ENCODE measurements at places on chromosomes 4 and X.

DNA sequence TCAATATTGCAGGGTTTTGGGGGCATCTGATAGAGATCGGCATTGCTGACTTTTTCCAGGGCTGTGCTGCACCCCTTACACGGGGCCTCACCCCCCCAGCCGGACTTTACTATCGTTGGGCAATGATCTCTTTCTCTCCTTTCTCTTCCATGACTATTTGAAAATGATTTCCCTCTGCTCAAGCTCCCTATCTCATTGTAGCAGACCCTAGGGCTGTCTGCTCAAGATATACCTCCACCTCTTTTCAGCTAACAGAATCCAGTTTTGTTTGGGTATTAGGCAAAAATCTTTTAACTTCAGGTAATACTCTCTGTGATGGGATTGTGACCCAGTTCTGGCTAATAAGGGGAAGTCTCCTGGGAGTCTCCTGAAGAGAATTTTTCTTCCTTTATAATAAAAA is 43.5 kb upstream of the ATP6AP2 start:
- DNase-seq = no peak

DNA sequence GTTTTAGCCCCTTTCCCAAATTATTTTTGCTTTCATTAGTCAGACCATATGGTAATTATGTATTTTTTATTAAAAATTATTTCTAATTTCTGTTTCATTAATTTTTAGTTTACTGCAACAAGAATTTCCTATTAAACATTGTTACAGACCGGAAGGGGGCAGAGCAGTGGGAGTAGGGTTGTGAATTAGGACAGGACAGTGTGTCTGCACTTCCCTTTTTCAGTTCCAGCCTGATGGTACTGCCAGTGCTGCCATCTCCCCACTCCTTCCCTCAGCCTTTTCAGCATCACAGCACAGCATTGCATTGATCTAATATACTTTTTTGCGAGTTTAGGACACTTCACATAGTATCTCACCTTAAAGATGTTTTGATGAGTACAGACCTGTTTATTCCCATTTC is 76.5 kb downstream of the STIM2 start:
- no peak for DNase-seq

GRCh38 chr4:56787380-56787779 is 34.1 kb downstream of the SPINK2 start:
- DNase-seq = peak; percentile 28

- no peak for DNase-seq
Measured at GRCh38 chrX:13023979-13024378, 20.4 kb downstream of the FAM9C start.

DNA sequence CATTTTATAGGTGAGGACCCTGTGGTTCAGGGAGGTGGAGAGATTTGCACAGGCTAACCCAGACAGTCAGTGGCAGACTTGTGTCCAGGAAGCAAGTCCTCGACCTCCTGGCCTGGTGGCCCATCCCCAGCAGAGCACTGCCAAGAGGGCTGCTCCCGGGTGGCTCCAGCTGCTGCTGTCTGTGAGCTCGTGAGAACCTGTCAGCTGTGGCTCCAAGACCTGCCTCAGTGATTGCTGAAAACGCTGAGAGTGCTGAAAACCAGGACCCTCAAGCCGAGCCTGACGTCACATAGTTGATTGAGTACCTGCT is 74.2 kb downstream of the RTL9 start:
- DNase-seq = no peak

- DNase-seq = no peak
Measured at GRCh38 chr4:74097631-74098426, 1.2 kb downstream of the CXCL2 start.

- DNase-seq = no peak
Measured at GRCh38 chr4:31784558-31784957, 1064.4 kb downstream of the PCDH7 start.

- no peak for DNase-seq
Measured at GRCh38 chr4:43754566-43754965, 694.0 kb downstream of the KCTD8 start.

GRCh38 chr4:61254406-61254805 is 54.3 kb downstream of the ADGRL3 start:
- no peak for DNase-seq

DNA sequence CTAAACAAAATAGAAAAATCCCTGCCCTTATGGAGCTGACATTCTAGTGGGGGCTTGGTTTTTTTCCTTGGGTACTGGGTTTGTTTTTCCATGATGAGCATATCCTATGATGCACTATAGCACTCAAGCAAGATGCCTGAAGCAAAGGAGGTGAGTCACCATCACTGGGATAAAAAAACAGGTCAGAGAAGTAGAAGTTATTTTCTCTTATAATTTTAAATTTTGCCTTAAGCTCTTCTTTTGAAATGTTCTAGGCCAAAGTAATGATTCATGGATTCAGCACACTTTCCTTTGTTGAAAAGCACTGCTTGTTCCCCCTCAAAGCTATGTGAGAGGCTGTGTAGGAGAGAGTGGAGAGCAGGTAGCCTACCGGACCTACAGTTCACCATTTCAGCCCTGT is 15.2 kb upstream of the CXCL2 start:
- no peak for DNase-seq

DNA sequence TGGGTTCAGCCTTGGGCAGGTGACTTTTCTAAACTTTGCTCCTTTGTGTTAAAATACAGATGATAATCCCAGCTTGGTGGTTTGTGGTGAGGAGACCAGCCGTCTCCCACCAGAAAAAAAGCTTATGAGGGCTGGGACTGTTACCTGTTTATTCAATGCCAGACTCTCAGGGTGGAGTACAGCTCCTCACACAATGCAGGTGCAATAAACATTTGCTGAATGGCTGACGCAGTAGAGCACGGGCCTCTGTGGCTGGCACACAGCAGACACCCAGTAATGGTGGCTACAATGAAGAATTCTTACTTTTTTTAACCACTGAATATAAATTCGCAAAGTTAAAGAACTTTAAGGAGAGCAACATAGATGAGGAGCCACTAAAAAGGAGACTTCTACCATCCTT is 30.2 kb downstream of the BEND4 start:
- DNase-seq = no peak

DNA sequence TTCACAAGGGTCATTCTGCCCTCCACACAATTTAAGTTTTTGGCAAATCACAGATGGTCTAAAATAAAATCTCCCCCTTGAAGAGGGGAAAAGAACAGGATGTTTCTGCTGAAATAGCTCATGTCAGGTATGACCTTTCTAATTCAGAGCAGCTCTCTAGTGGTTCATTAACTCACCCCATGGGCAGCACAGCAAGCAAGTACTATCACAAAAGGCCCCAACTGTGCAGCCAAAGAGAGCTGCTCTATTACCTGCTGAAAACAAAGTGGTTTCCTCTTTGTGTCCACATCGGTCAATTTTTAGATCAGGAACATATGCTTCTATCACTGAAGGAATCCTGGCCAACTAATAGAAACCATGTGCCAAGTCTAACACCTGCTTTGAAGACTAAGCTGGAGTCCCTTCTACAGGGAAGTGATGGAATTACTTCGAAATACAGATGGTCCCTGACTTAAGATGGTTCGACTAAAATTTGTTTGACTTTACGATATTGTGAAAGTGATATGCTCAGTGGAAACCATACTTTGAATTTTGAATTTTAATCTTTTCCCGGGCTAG is 164.3 kb downstream of the ENOX2 start:
- peak; percentile 43 for DNase-seq

- DNase-seq = no peak
Measured at GRCh38 chrX:154353172-154353843, 21.1 kb downstream of the FLNA start.

- no peak for DNase-seq
Measured at GRCh38 chr4:4426511-4427120, 39.7 kb downstream of the NSG1 start.

GRCh38 chr4:166044871-166045270 is 171.8 kb downstream of the TLL1 start:
- DNase-seq = no peak

- peak; percentile 71 for DNase-seq
Measured at GRCh38 chr4:139768896-139769295, 103.3 kb downstream of the MGST2 start.

DNA sequence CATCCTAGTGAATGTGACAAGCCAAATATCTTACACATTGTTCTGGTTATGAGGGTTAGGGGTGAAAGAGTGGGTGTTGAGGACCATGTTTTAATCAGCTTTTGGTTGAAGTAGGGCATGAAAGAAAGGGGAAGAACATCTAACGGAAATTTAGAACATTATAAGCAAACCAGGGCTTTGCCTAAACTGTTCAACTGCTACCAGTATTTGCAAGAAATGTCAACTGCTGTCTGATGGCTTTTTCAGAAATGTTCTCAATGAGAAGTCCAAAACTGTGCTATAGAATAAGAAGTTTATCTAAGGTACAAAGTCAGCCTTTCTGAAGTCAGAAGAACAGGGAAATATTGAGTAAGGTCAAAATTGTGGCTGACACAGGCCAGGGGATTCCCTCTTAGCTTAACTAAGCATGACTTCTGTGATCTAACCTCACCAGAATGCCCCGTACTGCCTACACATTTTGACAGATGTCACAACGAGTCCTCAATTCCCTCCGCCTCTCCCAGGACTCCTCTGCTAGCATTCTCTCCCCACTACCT is 67.1 kb downstream of the DTHD1 start:
- DNase-seq = no peak

DNA sequence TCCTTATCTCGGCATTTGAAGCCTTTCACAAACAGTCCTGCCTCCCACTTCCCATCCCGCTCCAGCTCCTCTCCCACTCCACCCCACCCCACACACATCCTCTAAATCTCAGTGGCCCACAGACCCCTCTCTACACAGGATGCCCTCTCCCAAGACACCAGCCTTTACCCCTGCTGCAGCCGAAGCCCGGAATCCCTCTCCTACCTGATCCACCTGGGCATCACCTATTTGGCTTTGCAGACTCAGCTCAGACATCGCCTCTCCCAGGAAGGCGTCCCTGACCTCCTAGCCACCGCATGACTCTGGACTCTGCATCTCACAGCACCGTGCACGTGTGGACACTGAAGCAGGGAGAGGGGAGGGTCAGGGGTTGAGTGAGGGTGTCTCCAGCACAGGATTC is 11.5 kb downstream of the PPP2R2C start:
- no peak for DNase-seq

- DNase-seq = no peak
Measured at GRCh38 chrX:145609951-145610511, 207.6 kb upstream of the SLITRK2 start.

DNA sequence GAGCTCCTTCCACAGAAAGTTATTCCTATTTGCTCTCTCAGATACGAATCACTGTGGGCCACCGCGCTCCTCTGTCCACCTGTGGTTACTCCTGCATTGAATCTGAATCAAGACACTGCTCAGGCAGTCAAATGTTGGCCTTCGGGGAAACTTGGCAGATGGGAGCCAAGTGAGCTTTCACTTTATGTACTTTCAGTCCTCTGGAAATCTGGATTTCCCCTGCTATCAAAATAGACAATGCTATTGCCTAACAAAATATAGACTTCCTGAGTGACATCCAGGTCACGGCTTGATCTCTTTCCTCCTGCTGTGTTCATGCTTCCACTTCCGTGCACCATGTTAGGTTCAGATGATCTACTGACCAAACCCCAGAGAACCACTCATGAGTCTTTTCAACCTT is 43.8 kb downstream of the FHL1 start:
- DNase-seq = no peak

DNA sequence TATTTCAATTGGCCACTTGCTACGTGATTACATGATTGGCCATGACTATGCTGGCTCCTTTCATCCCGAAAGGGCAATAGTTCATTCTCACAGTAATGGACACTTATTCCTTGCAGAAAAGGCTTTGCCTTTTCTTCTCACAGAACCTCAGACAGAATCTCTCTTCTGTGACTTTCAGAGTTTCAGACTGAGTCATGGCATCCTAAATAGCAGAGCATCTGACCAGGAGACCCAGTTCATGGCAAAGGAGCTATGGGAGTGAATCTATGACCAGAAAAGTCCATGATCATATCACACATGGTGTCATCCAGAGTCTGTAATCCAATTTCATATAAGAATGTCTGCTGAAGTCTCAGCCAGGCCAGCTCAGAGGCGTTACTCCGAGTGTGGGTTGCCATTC is 263.3 kb upstream of the CLNK start:
- no peak for DNase-seq

GRCh38 chrX:49197543-49198087 is 2.4 kb downstream of the SYP start:
- DNase-seq = no peak

DNA sequence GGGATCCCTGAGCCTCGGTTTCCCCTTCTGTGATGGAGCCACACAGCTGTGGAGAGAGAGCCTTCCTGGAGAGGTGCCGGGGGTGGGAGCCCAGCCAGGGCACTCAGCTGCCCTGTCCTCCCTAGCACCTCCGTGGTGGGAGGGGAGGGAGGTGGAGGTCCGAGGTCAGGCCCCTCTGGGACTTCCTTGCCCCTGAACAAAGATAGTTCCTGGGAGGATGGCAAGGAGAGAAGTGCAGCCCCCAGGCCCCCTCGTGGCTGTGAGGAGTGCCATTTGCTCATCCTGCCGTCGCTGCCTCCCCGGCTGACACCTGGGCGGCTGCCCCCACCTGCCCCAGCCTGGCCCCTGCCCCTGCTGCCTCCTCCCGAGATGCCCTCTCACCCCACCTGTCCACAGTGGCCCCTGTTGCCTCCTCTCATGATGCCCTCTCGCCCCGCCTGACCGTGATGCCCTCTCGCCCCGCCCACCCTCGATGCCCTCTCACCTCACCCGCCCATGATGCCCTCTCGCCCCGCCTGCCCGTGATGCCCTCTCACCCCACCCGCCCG is 12.7 kb downstream of the DOK7 start:
- DNase-seq = no peak

GRCh38 chr4:8225706-8226443 is 26.8 kb downstream of the SH3TC1 start:
- peak; percentile 59 for DNase-seq

- DNase-seq = no peak
Measured at GRCh38 chrX:136652822-136653723, 5.1 kb downstream of the CD40LG start.

DNA sequence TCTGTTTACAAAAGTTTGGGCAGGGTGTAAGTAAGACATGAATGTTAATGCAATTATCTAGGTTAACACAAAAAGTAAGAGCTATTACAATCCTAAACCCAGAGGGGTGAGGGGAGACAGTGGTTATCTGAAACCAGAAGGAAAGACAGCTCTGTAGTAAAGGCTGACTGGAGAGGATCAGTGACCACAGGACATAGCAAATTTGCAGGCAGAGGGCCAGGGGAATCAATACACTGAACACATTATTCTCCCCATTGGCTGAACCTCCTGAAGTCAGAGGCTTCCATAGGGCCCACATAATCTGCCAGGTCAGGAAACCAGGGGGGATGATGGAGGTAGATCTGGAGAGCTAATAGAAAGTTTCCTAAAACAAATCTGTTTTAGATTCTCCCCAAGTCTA is 689.4 kb upstream of the ATOH1 start:
- DNase-seq = no peak

DNA sequence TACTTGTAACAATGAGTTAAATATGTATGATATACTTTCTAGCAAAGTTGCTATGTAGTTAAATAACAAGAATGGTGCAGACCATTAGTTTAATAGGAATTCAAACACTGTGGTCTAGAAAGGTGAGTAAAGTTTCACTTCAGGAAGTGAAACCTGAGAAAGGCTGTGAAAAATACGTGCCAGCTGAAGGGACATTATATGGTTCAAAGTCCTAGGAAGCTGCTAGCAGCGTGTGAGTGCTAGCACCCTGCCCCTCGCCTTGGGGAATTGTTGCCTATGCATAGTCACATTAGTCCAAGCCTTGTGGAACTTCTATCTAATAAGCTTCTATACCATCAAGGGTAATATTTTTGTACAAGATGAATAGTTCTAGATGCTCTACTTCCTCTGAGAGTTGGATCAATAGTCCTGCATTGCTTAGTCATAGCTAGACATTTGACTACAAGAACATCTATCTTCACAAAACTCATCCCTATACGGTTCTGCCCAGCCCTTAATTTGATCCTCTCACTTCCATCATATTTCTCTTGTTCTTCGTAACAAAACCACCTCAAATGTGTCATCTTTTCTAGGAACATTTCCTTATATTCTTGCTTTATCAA is 45.8 kb upstream of the ARSJ start:
- no peak for DNase-seq
